ENCODE measurements at places on chromosomes 16 and 17.

- no peak for DNase-seq
Measured at GRCh38 chr16:47016700-47017133, 43.2 kb upstream of the DNAJA2 start.

DNA sequence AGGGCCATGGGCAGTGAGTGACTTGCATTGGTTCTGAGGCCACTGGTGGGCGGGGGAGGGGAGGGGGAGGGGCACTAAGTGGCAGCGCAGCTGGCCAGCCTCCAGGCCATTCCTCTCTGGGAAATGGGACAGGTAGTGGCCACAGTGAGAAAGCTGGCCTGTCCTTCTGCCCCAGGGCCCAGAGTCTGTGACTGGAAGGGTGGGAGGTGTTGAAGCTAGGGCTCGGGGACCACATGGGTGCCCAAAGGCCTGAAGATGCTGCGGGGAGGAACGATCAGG is 375 bp upstream of the ALOX12B start:
- DNase-seq = no peak

DNA sequence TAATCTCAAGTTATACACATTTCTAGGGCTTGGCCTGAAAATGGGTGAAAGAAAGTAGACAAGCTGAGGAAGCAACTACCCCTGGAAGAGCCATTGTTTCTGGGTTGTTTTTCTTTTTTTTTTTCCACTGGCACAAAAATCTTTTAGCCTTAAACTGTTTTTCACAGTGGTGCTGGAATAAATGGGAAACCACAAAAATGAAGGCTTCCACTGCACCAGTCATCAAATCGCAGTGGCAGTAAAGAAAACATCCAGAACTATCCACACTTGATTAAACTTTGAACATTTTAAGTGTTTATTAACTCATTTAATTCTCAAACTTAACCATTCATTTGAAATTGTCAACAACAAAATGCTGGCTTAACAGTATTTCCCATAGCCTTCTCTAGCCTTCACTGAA is 14.3 kb downstream of the CMTM4 start:
- no peak for DNase-seq

GRCh38 chr16:67447508-67448076 is 16.7 kb downstream of the HSD11B2 start:
- no peak for DNase-seq

DNA sequence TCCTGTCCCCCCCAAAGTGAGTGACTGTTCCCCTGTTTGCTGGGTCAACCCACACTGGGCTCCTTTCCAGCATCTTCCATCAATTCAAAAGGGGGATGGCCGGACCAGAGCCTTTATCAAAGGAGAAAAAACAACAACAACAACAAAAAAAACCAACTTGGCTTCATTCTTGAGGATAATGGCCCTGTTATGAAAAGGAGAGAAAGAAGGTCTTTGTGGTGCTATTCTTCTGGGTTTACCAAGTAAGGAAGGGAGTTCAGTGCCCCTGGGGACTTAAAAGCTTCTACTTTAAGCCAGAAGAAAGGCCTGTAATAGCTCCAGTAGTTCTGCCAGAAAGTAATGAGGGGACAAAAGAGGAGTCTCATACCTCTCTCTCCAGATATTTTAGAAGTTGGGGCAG is 71.5 kb downstream of the RGS9 start:
- DNase-seq = no peak

DNA sequence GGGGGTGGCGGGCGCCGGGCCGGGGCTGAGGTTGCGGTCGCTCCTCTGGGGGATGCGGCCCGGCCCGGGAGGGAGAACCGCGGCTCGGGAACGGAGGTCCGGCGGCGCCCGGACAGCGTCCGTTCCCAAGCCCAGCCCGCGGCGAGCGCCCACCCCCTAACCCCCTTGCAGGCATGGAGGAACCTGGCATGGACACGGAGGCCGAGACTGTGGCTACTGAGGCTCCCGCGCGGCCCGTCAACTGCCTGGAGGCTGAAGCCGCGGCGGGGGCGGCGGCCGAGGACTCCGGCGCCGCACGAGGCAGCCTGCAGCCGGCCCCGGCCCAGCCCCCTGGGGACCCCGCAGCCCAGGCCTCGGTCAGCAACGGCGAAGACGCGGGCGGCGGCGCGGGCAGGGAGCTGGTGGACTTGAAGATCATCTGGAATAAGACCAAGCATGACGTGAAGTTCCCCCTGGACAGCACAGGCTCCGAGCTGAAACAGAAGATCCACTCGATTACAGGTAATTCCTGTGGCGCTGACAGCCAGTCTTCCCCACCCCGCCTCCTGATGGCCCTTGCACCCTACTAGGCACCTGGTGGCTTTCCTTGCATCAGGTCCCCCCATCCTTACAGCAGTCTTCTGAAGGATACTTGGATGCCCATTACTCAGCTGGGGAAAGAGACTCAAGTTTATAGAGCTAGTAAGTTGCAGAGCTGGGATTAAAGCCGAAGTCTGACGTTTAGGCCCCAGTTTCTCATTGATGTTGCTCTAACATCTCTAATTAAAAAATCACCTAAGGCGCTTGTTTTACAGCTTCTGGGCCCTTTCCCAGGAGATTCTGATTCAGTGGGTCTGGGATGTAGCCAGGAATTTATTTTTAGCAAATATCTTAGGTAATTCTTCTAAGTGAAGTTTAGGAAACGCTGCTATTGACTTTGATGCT is 514 bp downstream of the UBFD1 start:
- peak; percentile 87 for DNase-seq

DNA sequence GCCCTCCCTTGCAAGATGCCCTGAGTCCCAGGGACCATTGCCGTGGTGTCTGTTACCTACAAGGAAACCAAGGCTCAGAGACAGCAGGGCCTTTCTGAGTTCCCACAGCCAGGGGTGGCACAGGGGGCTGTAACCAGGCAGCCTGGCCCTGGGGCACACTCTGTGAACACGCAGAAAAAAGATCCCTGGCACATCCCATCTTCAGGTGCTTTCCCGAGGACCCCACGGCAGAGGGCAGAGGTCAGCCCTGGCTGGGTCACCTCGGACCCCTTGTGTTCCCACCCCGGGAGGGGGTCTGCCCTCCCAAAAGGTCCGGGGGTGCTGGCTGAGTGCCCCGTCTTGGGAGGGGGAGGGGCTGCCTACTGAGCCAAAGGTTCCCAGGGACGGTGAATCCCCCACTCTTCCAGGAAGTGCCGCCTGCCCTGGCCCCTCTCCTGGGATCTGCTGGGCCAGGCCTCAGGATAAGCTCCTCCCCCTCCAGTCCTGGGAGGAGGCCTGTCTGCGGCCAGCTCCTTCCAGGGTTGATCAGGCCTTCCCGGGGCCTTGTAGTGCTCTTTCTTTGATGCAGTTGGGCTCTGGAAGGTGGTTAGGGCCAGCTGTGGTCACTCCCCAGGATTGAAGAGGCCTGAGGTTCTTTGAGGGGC is 8.1 kb downstream of the GLIS2 start:
- peak; percentile 77 for DNase-seq

DNA sequence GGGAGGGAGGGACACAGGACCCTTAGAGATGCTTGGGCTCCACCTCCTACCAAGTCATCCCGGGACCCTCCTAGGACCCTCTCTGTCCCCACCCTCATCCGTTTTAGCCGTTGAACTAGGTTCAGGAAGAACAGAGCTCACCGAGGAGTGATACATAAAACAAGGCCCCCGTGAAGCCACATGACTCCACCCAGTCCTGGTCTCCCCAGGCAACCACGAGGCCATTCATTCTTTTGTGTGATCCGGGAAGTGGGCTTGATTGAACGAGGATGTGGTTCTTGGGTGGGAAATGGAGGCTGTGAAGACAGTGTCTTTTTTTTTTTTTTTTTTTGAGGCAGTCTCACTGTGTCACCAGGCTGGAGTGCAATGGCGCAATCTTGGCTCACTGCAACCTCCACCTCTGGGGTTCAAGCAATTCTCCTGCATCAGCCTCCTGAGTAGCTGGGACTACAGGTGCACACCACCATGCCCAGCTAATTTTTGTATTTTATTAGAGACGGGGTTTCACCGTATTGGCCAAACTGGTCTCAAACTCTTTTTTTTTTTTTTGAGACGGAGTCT is 14.8 kb downstream of the TRARG1 start:
- DNase-seq = no peak

DNA sequence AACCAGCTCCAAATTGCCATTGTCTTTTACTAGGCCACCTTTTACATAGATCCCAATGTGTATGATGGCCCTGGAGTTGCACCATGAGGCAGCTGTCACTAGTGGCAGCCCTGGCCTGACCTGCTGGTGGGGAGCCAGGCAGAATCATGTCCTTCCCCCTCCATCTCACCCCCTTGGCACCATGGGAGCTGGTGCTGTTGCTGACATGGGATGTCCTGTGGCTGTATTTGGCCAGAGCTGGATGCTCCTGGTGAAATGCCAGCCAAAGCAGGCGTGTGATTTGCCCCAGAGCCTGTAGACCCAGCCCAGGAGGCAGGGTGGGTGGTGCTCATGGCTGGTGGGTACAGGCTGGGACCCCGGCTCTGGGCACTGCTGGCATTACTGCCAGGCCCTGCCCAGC is 18.6 kb downstream of the SLC12A3 start:
- DNase-seq = no peak

DNA sequence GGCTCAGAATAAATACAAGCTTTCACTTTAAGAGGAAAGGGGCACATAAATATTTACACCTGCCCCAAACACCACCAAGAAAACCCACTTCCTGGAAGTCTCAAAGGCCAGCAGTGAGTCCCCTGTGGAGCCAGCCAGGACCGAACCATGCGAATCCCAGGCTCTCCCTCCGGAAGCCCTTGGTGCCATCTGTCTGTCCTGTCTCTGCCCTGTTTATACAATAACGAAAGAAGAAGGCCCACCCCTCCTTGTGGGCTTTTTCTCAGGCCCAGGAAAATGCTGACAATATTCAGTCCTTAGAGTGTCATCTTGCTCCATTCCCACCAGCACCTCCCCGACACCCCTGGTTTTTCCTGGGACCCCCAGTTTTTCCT is 3.6 kb upstream of the SLC6A4 start:
- DNase-seq = no peak

DNA sequence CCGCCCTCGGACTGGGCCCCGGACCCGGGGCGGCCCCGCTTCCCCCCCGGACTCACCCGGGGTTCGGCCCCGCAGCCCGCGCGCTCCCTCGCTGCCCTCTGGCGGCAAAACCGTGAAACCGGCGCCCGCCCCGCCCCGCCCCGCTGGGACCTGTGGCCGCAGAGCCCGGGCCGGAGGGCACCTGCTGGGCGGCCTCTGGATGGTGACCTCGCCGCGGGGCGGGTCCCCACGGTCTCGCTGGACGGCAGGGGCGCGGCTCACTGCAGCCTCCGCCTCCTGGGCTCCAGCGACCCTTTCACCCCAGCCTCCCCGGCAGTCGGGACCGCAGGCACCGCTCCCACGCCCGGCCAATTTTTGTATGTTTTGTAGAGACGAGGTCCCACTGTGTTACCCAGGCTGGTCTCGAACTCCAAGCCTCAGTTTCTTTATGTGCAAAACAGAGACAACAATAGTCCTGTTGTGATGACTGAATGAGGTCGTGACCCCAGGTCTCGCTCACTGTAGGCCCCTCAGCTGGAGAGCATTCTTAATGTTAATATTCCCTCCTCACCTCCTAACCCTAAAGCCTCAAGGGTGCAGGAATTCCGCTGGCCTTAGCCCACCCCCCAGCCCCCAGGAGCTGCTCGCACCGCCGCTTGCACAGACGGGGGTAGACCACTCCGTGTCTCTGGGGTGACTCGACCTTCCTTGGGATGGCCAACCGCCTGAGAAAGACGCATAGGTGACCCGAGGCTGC is 33.7 kb upstream of the RPH3AL start:
- peak; percentile 89 for DNase-seq

DNA sequence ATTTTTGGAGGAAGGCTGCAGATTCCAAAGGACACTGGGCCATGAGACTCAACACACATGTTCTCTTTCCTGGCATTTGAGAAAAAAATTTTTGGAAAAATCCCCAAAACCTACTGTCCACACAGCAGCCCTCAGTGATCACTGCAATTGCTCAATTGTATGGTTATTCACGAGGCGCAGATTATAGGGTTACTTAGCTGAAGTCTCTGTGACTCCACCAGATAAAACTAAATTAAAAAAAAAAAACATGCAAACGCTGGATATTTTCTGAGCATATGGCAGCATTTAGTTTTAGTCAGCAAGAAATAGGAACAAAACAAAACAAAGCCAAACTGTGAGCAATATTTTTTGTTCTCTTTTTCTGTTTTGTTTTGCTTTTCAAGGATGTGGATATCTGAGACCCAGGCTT is 83.8 kb upstream of the FAM20A start:
- no peak for DNase-seq

GRCh38 chr17:6393351-6393952 is 41.5 kb downstream of the AIPL1 start:
- DNase-seq = no peak

GRCh38 chr16:30473231-30474073 is 910 bp downstream of the ITGAL start:
- DNase-seq = no peak

DNA sequence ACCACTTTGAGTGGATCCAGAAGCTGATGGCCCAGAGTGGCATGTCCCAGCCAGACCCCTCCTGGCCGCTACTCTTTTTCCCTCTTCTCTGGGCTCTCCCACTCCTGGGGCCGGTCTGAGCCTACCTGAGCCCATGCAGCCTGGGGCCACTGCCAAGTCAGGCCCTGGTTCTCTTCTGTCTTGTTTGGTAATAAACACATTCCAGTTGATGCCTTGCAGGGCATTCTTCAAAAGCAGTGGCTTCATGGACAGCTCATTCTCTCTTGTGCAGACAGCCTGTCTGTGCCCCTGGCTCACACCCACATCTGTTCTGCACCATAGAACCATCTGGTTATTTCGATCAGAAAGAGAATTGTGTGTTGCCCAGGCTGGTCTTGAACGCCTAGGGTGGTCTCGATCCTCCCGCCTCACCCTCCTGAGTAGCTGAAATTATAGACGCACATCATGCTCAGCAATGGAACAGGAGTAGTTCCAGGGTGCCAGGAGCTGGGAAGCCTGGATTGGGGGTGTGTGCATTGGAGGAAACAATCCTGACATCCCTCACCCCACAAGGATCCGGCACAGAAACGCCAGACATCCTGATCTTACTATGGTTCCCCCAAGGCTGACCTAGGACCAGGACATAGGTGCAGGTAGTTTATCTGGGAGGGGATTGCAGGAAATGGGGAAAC is 4.6 kb downstream of the PRSS21 start:
- no peak for DNase-seq

Measured in pancreas (tissue), 10 donors.